ENCODE measurements at places on chromosomes 7 and 10. TPM values are rescaled to one million over a fixed set of nuclear protein-coding genes. Genes with fewer than 3 reads are reported as not detected.

DNA sequence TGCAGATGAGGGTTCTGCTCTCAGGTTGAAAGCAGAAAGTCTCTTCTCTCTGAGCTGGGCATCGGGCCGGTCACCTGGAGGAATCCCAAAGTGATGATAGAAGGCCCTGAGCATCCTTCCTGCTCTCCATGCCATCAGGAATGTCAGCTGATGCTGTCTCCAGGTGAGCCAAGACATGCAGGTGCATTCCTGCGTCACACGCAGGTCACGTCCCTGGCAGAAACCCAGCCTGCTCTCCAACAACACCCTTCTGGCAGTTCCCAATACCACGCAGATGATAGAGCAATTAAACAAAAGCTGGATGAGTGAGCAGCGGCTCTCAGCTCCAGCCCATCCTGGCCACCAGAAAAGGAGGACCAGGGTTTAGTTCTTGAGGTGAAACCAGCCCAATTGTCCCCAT lies 6.9 kb upstream of the WIPI2 start:
- DNase-seq: no peak

DNA sequence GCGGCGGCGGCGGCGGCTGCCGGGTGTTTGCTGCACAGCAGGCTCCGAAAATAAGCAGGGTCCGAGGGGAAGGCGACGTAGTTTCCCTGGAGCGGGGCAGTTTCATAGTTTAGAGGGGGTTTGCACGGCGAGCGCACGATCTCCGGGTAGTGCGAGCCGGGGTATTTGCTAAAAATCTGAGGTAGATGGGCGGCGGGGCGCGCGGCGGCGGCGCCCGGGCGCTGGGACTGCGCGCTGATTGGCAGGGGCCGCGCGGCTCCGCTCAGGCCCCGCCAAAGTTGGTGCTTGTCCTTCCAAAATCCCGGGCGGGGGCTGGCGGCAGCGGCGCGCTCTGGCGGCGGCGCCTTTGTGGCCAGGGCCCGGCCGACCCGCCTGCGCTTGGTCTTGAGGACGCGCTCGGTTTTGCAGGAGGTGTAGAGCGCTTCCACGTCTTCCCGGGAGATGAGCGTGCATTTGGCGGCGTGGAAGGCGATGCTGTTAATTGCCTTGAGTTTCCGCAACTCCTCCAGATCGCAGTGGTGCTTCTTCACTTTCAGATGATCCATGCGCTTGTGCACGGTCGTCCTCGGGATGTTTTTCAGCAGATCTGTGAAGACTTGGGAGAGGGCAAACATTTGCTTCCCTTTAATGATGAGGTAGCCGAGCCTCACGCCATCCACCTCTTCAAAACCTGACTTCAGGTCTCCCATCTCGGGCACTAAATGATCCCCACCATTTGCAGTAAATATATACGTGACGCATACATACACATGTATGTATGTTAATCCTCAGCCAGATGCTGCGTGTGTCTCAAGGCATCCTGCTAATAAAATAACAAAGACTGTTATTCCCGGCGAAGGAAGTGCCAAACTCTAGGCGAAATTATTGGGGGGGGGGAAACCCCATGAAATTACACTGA lies 8.1 kb downstream of the SKIDA1 start:
- DNase-seq: no peak

- no peak for DNase-seq
Observed at GRCh38 chr7:40400525-40400924, 265.7 kb downstream of the SUGCT start.

ASB10 gene
- not detected for total RNA-seq

- no peak for DNase-seq
Observed at GRCh38 chr10:44993922-44994751, 6.6 kb upstream of the ZNF22 start.

DNA sequence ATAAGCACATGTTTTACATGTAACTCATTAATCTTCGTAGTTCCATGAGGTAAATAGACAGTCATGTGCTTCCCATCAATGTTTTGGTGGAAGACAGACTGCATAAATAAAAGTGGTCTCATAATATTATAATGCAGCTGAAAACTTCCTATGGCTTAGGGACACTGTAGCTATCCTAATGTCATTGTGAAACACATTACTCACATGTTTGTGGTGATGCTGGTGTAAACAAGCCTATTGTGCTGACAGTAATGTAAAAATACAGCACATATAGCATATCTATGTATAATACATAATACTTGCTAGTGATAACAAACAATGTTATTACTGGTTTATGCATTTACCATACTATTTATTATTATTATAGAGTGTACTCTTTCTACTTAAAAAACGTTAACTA lies 37.2 kb upstream of the PLXDC2 start:
- DNase-seq: no peak

DNA sequence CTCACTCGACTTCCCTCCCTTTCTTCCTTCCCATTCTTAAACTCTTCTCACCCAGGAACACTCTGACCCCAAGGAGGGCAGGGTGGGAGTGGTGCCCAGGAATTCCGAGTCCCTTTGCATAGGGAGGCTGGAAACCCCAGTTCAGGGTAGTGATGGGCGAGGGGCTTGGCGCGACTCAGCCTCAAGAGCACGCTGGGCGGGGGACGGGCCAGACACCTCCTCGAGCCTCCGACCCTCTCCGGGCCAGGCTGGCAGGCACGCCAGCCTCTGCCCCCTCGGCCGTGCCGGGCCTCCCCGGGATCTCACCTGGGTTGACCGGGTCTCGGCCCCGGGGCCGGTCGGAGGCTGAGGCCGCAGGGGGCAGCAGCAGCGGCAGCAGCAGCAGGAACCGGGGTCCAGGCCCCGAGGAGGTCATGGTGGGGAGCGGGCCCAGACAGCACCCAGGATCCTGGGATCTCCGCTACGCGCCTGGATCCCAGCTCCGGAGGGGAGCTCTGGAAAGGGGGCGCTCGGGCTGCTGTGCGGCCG lies 457 bp downstream of the PLOD3 start:
- no peak for DNase-seq

GRM8 gene
- not detected for total RNA-seq

R3HCC1L gene
- total RNA-seq: 13.6 TPM

DNA sequence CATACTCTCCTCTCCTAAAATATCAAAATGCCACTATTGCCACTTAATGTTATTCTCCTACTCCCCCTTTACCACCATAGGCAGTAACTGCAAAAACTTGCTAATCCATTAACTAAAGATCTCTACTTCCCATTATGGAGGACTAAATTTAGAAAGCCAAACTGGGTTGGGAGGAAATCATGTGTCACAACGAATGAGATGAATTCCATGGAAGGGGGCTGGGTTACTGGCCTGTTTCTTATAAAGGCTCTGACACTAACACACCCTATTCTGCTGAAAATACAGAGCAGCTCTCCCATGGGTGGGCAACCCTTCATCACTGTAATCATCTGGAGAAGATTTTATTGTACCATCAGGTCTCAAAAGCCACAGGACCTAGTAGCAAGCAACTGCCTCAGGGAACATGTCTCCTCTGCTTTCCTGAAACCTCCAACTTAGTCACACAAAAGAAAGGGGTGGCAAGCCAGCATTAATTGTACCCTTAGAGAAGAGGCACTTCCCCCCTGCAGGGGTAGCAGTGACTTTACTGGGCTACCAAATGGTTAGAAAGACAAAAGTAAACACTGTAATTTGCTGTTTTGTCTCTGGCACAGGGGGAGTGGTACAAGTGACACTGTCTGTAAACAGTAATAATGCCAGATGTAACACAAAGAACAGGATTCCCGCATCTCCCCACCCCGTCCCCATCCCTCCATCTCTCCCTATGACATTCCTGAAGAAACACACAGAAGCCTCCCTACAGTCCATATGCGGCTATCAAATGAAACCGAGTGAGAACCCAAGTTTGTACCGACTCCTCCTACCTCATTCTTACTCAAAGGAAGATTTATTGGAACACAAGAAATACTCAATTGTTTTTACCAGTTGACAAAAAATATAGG lies 81.6 kb downstream of the ARMH3 start:
- no peak for DNase-seq

ZNF485 gene
- 1.2 TPM for total RNA-seq

EPO gene
- total RNA-seq: not detected

DNA sequence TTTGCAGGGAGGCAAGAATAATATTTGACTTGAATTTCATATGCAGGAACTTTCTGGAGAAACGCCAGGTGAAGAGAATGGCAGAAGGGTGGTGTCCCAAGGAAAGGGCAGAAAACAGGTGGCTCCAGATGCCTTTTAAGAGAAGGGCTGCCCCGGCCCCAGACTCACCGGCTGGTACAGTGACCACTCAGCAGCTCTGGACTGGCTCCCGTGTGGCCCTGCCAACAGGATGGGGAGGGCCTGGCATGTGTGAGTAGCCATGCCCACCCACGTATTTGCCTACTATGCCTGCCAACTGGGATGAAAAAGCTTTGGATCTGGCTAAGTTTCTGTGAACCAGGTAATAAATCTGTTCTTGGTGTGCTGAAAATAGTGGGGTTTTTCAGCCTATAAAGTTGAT lies 159.5 kb downstream of the PRKAG2 start:
- DNase-seq: no peak

DNA sequence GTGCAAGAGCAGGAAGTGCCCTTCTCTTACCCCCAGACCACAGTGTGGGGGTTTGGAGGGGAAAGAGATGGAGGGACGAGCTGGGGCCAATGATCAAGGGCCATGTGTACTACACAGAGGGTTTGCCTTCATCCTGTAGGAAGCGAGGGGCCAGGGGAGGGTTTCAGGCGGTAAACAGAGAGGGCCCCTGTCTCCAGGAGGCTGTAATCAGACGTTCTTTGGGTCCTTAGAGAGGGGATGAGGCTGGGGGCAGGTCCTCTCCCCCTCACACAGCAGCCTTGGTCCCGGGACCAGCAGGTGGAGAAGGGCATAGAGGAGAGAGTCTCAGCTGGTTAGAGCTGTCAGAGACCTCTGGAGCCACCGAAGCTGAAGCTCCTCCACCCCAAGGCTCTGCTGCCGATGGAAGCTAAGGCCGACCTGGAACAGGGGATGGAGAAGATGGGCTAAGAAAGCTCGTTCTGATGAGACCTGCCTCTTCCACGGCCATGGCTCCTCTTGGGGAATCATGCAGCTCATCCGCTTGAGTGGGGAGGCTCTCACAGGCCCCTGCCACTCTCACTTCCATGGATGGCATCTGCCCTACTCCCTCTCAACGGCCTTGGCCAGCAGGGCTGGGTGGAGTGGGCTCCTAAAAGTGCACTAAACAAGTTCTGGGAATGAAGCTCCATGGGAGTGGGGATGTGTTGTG lies 3.5 kb downstream of the LOXL4 start:
- DNase-seq: no peak

- peak; percentile 67 for DNase-seq
Observed at GRCh38 chr7:6106140-6106904, 75.1 kb downstream of the ANKRD61 start.

KLLN gene
- total RNA-seq: 0.42 TPM

DNA sequence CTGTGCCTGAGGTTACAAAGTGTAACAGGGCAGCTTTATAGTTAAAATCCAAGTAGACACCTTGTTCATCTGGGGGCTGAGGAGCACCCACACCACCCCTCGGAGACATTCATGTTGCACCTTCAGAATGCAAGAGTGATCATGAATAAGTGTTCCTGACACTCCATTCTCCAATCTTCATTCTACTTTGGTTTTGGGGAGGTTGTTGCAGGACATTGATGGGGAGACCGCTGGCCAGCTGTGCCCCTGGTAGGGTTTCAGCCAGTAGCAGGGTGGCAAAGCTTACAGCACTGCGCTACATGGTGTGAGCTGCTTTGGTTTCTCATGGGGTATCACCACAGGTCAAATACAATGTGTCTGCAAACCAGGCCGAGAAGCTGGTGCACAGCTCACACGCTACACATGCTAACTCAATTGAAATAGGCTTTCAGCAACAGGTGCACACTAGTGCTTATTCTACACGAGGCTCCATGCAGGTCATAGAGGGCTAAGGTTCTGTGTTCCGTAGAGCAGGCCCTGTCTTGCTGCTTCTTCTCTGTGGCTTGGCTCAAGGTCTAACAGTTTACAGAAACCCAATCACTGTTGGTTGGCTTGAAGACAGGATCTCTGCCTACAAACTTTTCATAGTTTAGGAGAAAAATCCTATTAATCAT lies 317.4 kb upstream of the ZNF32 start:
- no peak for DNase-seq

DNA sequence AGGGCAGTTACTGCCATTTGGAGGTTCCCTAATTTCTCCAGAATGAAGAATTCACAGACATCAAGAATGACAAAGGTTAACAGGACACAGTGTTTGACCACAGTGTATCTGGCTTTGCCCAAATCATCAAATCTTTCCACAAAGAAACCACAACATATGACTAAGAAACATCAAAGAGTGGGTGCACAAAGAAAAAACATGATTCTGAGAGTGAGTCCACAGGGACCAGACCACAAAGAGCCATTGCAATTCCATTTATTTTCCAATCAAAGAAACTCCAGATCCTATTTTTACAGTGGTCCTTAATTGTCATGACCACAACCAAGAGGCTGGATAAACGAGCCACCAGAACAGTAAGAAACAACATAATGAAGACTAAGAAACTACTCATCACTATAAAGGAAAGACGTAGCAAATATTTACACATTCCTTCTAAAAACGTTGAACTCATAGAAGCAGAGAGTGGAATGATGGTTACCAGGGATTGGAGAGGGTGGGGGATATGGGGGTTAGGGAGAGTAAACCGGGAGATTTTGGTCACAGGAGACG lies 286.5 kb downstream of the DOCK4 start:
- no peak for DNase-seq

AKR1C8 gene
- not detected for total RNA-seq

- DNase-seq: peak; percentile 56
Observed at GRCh38 chr10:69639291-69640195, 9.5 kb downstream of the FAM241B start.

DNA sequence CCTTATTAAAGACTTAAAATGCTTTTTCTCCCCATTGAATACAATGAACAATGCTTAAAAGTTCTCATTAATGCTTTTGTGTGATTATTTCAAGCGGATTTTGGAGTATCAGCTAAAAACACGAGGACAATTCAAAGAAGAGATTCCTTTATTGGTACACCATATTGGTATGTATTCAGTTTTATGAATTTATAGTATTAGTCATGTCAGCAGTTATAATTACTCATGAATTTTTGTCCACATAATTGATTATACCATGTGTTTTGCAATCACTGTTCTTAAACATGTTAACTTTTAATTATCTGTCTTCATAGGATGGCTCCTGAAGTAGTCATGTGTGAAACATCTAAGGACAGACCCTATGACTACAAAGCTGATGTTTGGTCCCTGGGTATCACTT lies 31.9 kb downstream of the SLK start:
- no peak for DNase-seq

GTF2IRD2 gene
- 13.1 TPM for total RNA-seq

- DNase-seq: no peak
Observed at GRCh38 chr7:139976838-139977656, 85.7 kb downstream of the PARP12 start.

- DNase-seq: no peak
Observed at GRCh38 chr7:44402401-44403060, 77.1 kb upstream of the CAMK2B start.

GRCh38 chr7:42244828-42245227 lies 7.8 kb upstream of the GLI3 start:
- no peak for DNase-seq

DNA sequence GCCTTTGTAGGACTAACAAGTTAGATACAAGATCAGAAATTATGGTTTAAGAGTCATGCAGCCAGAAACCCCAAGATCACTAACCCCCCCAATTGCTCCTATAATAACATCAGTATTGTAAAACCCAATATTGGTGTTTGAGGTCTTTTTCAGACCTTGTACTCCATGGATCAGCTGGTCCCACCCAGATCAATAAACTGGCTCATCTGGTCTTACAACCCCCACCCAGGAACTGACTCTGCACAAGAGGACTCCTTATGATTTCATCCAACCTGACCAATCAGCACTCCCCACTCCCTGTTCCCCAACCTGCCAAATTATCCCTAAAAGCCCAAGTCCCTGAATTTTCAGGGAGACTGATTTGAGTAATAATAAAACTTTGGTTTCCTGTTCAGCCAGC lies 6.4 kb upstream of the GSAP start:
- no peak for DNase-seq

Measured in CD8-positive, alpha-beta T cell (primary cell).